ENCODE measurements at places on chromosomes 7 and 10.

DNA sequence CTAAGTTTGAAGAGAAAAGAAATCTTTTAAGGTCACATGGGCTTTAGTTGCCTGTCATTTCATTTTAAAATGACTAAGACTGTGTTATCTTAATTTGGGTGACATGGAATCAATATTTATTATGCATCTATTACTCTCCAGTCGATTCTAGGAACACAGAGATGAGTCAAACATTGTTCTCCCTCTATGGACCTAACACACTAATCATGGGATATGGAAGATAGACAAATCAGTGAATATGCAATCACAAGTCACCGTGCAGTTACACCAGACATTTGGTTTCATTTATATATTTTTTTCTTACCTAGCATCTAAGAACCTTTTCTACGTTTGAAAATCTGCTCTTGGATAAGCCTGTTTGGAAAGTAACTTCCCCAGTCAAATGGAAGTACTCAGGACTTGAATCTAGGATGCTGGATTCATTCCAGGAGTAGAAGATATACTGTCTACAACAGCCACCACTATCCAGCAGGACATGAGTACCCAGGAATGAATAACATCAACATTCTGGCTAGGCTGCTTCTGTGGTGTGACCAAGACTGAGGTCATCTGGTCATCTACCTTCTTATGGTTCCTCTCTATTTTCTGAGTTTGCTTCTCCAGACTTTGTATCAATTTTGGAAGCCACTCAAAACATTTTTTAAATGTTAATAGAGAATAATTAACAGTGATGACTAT is 902.9 kb upstream of the LRRN3 start:
- DNase-seq: no peak

GRCh38 chr10:44801383-44802327 is 109.5 kb upstream of the TMEM72 start:
- no peak for DNase-seq

DNA sequence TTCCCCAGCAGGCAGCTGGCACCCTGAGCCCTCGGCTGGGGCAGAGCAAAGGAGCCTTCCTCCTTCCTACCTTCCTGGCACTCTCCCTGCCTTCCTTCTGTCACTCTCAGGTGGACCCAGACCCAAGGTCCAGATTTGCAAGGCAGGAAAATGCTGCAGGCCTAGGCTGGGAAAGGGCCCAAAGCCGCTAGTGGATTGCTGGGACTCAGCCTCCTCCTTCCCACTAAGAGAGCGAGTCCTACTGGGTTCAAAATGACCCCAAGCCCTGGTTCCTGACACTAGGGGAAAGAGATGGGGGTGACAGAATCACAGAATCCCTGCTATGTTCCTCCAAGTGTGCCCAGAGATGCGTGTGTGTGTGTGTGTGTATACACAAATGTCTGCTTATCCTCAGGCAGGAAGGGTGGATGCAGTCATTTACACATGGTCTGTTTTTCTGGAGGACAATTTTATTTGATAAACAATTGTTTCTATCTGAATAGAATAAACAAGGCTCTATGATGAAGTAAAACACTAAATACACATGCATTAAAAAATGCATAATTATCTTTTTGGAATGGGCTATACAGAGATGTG is 1.3 kb upstream of the PLAU start:
- DNase-seq: no peak

GRCh38 chr7:28161331-28161730 is 19.3 kb downstream of the JAZF1 start:
- DNase-seq: no peak

- no peak for DNase-seq
These were observed 73.1 kb upstream of the UCN3 start for GRCh38 chr10:5291501-5292195.

GRCh38 chr10:11517150-11517549 is 94.3 kb downstream of the USP6NL start:
- no peak for DNase-seq

GRCh38 chr7:104241538-104242209 is 33.9 kb upstream of the ORC5 start:
- DNase-seq: no peak

DNA sequence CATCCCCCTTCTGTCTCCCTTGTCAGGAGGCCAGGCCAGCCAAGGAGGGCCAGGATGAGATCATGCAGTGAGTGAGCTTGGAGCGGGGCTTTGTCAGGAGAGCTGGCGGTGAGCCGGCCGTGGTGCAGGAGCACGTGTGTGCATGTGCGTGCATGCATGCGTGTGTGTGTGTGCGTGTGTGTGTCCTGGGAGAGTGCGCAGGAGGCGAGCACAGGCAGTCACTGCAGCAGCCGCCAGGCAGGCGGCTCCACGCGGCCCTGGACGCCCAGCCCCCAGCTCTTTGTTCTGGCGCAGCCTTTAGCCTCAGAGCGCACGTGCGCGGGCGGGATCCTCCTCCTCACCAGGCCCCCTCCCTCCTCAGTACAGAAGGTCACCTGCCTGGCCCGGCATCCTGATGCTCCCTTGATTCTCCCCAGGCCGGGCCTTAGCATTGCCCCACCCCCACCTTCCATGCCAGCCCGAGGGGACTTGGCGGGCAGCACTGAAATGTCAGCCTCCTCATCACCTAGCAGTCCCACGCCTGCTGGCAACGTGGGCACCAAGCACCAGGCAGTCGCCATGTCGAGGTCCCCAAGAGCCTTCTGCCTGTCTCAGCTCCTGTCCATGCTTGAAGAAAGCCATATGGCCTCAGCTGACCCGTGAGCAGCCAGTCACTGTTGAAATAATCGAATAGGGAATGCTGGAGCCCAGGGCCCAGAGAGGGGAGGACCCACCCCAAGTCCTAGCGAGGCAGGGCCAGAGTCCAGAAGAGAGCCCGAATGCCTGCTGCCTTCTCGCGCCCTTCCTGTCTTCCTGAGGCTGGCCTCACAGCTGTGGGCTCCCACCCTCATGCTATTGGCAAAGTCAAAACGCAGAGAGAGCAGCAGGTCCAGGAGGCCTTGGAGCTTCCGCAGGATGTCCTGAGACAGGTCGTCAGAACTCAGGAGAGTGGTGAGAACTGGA is 125.9 kb upstream of the PPIF start:
- DNase-seq: no peak

DNA sequence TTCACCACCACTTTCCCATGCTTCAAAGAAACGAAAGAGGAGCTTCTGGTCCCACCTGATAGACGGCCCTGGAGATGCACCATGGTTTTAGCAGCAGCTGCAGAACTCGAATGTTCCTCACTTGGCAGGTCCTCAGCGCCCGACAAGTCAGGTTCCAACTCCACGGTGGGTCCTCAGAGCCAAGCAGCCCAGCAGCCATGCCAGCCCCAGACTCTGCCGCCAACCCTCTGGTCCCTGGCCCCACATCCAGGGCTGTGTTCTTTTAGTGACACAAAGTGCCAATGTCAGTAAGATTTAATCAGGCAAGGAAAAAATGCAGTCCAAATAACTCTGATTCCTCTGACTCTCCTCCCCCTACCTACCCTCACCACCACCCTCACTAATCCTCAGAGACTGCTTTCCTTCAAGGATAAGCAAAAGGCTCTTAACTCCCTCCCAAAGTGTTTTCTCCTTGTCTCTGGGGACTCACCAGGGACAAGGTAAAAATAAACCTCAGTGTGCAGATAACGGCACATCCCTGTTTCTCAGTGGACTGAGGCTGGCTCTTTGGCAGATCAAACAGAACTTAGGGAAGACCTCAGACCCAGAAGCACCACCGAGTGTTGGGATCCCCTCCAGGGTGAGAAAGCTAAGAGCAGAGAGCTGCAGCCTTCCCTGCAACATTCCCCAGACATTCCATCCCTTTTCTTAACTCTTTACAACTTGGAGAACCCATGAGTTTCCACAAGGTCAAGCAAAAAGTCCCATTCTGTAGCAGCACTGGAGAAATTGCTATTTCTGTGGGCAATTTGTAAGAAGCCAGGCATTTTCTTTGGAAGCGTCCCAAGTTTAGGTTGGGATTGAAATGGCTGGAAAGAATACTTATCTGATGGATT is 358.9 kb downstream of the FRMD4A start:
- no peak for DNase-seq

DNA sequence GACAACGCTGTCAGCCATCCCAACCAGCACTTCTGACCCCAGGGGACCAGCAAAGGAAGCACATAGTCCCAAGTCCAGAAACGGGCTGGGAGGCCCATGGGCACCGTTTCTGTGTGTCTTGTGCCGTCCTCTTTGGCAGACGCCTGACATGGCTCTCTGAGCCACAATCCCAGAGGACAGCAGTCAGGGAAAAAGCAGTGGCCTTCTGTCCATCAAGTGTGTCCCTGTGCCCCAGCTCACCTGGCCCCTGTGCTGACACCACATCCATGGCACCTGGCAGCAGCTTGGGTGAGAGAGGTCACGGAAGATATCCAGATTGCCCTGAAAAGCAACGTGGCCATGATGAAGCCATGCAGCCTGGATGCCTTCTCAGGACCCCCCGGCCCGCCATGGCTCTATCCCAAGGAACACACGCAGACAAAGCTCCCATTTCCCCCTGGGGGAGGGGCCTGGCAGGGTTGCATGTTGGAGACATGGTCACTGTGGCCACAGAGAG is 38.1 kb upstream of the ANTXRL start:
- no peak for DNase-seq

DNA sequence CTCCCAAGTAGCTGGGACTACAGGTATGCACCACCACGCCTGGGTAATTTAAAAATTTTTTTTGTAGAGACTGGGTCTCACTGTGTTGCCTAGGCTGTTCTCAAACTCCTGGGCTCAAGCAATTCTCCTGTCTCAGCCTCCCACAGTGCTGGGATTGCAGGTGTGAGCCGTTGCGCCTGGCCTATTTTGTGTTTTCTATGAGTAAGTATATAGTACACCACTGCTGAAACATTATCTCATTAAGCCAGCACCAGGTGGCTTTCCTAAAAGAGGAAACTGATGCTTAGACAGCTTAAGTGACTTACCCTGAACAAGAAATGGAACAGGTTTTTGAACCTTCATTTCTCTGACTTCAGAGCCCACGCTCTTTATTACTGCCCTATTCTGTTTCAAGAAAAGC is 7.8 kb upstream of the PTPN12 start:
- no peak for DNase-seq

- no peak for DNase-seq
These were observed 74.5 kb downstream of the DGKI start for GRCh38 chr7:137772316-137772715.

- DNase-seq: no peak
These were observed 6.6 kb upstream of the PITRM1 start for GRCh38 chr10:3179174-3179573.

DNA sequence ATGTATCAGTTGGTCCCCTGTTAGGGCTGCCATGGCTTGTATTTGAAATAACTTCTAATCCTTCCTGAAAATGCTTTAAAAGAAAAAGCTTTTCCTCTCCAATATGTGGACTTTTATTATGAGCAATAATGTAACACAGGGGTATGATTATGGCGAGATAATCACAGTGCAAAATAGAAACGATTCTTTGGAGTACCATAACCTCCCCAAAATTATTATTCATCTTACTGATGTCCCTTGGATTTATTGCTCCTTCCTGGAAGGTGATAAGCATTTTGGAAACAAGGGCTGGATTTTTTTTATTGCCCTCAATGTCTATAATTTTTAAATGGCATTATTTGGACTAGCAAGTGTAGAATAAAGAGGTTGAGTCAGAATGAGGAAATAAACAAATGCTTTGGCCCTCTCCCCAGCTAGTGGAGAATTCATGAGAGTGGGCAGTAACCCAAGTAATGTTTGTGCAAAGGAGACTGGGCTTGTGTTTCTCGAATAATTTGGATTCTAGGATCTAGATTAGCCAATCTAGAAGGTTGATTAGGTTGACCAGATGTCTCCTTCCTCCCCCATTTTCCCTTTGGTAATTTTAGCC is 403.9 kb upstream of the CELF2 start:
- no peak for DNase-seq

DNA sequence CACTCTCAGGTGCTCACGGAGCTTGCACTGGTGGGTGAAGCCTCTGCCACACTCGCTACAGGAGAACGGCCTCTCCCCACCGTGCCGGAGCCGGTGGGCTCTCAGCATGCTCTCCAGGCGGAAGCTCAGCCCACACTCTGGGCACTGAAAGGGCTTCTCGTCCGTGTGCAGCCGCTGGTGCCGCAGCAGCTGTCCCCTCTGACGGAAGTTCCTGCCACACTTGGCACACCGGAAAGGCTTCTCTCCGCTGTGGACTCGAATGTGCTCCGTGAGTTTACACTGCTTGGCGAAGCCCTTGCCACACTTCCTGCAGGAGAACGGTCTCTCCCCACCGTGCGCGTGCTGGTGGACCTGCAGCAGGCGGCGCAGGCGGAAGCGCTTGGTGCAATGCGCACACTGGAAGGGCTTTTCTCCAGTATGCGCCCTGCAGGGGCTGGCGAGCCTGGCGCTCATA is 19.3 kb downstream of the ZNF786 start:
- no peak for DNase-seq

GRCh38 chr7:117402109-117402508 is 25.2 kb downstream of the ASZ1 start:
- DNase-seq: no peak

- DNase-seq: no peak
These were observed 42.3 kb downstream of the ARID5B start for GRCh38 chr10:61943674-61944378.

- no peak for DNase-seq
These were observed 50.1 kb upstream of the DRGX start for GRCh38 chr10:49446031-49446430.

- DNase-seq: no peak
These were observed 22.8 kb downstream of the ARL5B start for GRCh38 chr10:18681971-18682411.

GRCh38 chr10:48935577-48935976 is 4.1 kb downstream of the LRRC18 start:
- no peak for DNase-seq

DNA sequence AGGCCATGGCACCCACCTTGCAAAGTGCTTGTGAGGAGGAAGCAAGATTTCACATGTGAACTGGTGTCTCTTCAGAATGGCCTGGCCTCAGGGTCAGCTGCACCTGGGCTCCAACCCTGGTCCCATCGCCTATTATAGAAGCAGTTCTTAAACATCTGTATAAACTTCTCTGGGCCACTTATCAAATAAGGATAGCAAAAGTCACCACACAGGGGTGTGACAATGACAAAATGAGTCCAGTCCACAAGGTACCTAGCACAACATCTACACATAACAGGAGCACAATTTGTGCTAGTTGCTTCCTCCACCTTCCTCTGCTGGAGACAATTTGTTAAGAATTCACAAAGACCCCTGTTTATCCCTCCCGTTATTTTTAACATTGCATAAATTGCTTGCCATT is 340.6 kb upstream of the ZMIZ1 start:
- no peak for DNase-seq

- DNase-seq: no peak
These were observed 198.3 kb downstream of the PLXNA4 start for GRCh38 chr7:132377703-132378584.

DNA sequence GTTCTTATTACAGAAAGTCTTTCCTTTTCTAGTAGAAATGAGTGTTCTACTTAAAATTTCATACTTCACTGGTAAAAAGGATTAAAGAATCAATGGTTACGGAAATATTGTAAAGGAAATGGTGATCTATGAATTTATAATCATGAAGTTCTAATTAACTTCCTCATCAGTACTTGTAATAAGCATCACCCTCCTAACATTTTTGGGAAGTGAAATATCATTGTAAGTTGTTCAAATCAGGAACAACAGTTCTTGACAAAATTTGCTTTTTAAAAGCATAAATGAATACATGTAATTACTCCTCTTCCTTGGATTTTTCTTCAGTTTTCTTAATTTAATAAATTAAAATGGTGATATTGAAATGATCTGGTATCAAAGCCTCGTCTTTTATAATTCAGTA is 5.6 kb upstream of the PCGF5 start:
- no peak for DNase-seq

Data from iPS DF 19.7 (cell line).